ENCODE measurements at places on chromosomes 4 and X.

DNA sequence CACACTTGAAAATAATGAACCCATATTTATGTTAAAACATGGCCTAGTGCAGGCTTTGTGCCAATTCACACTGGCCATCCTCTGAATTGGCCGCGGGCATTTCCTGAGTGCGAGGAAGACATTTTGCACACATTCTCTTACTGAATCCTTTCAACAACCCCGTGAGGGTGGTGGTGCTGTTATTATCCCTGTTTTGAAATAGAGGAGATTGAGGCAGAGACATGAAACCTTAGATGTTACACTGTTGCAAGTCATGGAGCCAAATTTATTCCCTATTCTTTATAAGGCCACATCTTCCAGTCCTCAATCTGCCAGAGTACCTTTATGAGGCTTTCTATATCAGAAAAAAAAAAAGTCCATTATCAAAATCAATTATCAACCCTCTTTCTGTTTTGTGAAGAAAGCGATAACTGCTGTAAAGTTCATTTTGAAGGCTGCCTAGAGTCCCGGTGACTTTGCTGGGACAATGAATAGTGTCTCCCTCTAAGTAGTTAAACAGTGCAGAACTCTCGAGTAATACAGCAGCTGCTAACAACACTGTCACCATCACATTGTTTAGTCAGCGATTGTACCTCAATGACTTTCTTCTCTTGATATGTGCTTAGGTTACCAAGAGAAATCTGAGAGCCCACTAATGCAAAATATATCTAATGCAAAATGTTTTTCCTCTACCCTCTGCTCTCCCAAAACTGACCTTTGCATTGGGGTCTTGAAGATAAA, 242.3 kb upstream of the PPARGC1A start:
- no peak for DNase-seq

DNA sequence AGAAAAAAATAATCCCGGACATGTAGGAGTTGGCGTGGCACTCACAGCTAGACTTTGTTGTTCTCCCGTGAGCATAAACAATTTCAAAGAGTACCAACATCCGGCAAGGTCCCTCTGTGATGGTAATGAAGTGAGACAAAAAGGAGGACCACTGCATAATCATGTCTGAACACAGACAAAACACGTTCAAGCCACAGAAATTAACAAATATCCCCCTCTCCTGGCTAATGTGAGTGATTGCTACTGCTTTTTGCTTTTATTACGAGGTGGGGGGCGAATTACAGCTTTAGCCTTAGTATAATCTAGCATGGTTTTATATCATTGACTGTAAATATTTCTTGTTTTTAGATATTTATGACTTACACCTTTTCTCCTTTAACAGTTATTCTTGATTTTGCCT, 118.5 kb downstream of the PLS3 start:
- DNase-seq, result no peak

DNA sequence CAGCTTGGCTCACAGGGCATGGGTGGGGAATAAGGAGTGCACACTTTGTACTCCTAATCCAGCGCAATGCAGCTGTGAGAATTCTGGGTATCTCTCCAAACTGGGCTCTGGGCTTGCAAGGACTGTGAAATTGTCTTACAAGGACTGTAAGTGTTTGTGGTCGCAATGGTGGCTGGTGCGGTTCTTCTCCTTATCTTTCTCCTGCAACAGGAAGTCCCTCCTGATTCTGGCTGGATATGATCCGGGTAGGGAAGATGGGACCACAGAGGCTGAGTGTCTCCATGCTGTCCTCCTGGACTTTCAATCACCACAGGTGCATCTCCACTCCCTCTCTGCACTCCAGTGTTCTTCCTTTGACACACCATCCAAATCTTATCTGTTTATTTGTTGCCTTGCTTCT, 55.7 kb upstream of the GYPE start:
- no peak for DNase-seq

DNA sequence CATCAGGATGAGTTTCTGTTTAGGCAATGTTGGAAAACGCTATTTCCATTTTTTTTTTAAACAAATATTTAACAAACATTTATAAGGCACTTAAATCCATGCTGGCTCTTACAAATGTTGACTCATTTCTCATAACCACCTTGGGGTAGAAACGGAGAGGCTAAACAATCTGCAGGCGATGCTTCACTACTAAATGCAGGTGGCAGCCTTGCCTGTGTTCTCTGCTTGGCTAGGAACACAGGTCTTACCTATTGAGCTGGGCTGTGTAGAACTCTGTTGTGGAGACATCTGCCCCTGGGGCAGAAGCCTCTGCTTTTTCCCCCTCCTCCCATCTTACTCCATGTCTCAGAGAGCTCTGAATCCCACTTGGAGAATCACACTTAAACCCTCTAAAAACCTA, 1.4 kb upstream of the CXCL1 start:
- DNase-seq, result no peak

GRCh38 chrX:24928114-24928513, 87.7 kb downstream of the ARX start:
- no peak for DNase-seq

- DNase-seq, result no peak
Measured at GRCh38 chr4:40881851-40882250, 132.1 kb downstream of the NSUN7 start.

DNA sequence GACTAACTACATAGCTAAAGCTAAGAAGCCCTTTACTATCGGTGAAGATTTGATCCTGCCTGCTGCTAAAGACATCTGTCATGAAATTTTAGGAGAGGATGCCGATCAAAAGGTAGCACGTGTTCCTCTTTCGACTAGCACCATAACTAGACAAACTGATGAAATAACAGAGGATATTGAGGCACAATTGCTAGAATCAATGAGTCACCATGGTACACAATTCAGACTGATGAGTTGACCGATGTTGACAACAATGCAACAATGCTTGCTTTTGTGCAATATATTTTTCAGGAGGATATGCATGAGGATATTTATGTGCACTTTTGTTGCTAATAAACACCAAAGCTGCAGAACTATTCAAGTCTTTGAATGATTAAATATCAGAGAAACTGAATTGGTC, 24.3 kb downstream of the TBCK start:
- DNase-seq, result no peak

DNA sequence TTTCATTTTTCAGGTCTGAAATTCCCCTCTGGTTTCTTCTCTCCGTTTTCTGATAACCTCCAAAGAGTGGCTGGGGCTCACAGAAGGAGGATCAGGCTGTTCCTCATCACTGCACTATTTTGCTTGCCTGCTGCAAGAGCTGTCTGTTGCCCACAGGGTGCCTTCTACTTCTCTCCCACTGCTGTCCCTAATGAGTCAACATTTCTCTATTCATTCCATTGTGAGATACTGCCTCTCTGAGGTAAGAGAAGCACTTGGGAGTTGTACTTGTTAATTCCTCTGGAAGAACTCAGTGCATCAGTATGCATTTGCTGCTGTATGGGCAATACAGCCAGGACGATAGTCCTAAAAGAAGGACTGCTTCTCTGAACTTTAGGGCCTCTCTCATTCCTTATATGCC, 34.8 kb downstream of the CT47B1 start:
- DNase-seq, result no peak

- DNase-seq, result no peak
Measured at GRCh38 chrX:37997096-37997495, 9.3 kb upstream of the SYTL5 start.

DNA sequence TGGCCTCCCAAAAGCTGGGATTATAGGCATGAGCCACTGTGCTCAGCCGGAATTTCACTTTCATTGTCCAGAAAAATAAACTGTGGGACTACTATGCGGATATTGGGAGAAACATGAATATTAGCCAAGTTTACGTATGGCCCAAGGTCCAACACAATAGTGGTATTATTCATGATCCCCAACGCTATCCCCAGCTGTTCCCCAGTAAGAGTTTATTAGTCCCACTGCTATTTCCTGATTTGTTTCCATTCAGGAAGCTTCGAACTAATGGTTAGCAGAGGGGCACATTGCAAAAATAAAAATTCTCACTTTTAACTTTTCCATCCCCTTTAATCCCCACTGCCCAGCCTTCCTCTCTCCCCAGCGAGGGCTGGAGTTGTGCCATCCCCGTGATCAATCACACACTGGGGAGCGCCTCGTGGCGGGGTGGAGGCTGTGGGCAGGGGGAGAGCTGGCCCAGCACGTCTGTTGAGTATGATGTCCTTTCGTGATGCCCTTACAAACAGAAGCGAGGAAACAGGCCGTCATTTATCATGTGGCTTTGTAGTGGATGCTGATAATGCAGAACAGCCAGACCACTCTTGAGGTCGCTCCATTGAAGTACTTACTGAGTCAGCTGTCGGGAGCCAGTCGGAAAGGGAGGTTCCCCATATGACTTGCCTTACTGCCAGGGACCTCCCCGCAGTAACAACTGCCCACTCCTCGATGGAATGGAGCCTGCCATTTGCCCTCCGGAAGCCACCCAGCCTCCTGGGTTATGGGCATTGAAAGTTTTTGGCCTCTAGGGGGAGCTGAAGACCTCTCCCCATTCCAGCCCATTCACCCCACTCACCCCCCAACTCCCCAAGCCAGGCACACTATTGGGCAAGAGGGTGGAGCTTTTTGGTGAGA, 117.0 kb downstream of the KDR start:
- DNase-seq, result no peak

DNA sequence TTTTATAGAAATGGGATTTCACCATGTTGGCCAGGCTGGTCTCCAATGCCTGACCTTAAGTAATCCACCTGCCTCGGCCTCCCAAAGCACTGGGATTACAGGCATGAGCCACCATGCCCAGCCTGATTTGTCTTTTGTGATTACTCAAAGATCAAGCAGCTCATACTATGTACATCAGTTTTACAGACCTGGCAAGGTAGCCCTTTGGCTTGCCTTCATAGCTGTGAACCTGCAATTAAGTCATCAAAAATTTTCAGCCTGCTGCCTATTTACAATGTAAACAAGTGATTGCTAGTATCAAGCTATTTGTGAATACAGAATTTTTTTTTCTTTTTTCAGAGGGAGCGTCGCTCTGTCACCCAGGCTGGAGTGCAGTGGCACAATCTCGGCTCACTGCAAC, 46.2 kb downstream of the GSX2 start:
- no peak for DNase-seq

GRCh38 chr4:82893942-82894341, 3.0 kb upstream of the SEC31A start:
- DNase-seq, result no peak

DNA sequence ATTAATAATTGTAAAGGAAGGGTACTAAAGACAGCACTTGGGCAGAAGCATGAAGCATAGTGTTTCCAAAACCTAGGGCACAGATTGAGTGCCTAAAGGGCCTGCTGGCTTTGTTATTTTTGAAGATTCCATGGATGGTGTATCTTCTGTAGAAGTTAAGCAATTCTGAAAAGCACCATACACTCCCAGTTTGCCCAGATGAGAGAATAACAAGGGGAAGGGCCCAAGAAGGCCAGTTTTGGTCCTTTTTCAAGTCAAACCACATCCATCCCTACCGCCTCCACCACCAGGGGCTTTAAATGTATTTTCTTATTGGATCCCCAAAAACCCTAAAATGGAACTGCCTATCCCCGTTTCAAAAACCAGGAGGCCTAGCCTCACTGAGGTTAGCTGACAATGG, 17.2 kb downstream of the SCARB2 start:
- DNase-seq, result no peak

DNA sequence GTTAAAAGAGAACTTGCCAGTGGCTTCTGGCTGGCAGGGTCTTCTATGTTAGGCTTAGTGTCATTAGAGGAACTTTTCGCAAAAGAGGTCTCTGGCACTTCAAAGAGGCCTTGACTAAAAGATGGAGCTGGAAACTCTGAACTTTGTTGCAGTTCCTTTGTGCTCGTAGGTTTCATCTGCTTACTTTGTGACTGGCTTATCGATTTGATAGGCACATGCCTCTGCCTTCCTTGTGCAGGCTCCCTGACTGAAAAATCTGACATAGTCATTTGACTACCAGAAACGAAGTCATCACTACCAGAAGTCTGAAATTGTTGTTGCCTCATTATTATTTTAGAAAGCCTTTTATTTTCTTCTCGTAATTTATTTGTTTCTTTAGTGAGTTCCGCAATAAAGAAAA, 93.9 kb upstream of the IL13RA1 start:
- no peak for DNase-seq

DNA sequence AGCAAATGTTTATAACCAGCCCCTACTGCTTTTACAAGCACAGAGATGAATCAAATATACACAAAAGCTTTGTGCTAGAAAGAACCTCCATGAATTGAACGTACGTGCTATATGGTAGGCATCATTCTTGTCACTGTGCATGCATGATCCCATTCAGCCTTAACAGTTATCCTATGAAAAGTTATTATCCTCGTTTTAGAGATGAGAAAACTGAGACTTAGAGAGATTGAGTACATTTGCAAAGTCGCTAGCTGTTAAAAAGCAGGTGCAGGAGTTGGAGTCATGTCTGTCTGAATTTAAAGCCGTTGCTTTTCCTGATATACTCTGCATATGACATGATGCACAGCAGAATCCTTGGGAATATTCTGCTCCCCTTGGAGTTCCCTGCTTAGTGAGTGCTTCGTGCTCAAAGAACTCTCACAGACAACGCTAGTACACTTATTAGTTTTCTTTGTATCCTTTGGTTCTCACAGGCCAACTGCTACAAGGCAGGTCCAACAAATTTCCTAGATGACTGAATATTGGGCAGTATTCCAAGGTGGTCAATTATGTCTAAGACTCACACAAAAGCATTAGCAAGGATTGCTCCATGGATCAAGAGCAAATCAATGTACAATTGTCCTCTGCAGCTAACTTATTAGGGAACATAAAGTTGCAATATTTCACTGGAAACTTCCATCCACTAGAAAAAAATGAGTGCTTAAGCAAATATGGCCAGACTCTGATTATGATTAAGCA, 42.8 kb upstream of the TRIM2 start:
- no peak for DNase-seq

GRCh38 chr4:151218343-151218742, 58.6 kb upstream of the PRSS48 start:
- no peak for DNase-seq

- no peak for DNase-seq
Measured at GRCh38 chr4:110250023-110250387, 51.6 kb upstream of the ELOVL6 start.

GRCh38 chr4:53695540-53696463, 104.5 kb upstream of the LNX1 start:
- DNase-seq, result no peak

- no peak for DNase-seq
Measured at GRCh38 chr4:48420144-48420543, 63.0 kb upstream of the SLC10A4 start.

DNA sequence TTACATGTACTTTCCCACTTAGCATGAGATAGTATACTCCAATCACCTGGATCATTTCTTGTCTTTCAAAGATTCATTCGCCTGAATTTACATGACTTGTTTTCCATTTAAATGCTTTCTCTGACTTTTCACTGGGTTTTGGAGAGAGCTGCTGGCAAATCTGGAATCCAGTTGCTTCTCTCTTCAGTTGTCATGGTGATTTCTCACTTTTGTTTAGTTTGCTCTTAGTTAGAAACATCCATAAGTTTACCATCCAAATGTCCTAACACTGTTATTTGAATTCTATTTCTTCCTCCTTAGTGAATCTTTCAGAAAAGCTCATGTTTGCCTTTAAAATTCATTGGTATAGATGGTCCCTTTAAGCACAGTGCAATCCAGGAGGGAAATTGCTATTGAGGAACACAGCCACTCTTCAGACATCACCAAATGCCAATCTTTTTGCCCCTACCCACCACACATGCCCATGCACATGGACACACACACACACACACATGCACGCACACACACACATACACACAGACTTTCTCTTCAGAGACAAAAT, 51.7 kb downstream of the REELD1 start:
- DNase-seq, result no peak
